ENCODE measurements at places on chromosomes 6 and 20. TPM values are rescaled to one million over a fixed set of nuclear protein-coding genes. Genes with fewer than 3 reads are reported as not detected.

DNA sequence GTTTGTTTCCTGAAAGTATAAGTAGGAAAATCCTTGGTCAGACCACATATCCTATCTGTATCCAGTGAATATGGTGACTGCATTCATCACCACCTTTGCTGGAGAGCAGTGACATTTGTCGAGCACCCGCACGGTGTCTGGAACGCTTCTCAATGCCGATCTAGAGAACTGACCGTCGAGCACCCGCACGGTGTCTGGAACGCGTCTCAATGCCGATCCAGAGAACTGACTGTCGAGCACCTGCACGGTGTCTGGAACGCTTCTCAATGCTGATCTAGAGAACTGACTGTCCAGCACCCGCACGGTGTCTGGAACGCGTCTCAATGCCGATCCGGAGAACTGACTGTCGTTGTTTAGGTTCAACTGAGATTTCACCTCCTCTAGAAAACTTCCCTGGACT, 67.8 kb downstream of the HUS1B start:
- no peak for DNase-seq

- no peak for DNase-seq
Measured at GRCh38 chr6:11214084-11214833, 18.2 kb downstream of the NEDD9 start.

The MYB gene
- polyA plus RNA-seq = 4.9 TPM

GRCh38 chr6:14876778-14877613, 368.9 kb upstream of the JARID2 start:
- no peak for DNase-seq

- DNase-seq = no peak
Measured at GRCh38 chr6:51541847-51542246, 545.6 kb downstream of the PKHD1 start.

GRCh38 chr6:3938715-3939367, 89.7 kb downstream of the FAM50B start:
- no peak for DNase-seq

The C6orf163 gene
- 2.2 TPM for polyA plus RNA-seq

The GNMT gene
- polyA plus RNA-seq = 2.6 TPM

The TCF15 gene
- 1.0 TPM for polyA plus RNA-seq

The IFT52 gene
- polyA plus RNA-seq = 62.8 TPM

DNA sequence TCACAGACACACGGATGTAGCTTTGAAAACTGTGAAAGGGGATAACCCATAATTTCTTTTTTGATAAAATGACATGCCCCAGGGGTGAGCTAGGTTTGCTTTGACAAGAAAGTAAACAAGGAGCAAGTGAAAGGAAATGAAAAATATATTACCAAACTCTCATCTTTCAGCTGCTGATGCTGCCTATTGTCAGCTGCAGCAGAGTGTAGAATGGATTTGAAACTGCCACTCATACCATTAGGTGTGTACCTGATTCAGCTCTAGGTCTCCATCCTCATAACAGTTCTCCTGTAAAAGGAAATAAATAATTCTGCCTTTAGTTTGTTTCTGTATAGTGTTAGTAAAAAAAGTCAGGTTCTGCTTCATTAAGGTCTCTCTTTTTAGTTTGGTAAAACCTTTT, 415.1 kb upstream of the MARCKS start:
- DNase-seq = no peak

- DNase-seq = no peak
Measured at GRCh38 chr20:44003609-44004008, 89.0 kb downstream of the TOX2 start.

The TRIM31 gene
- polyA plus RNA-seq = not detected

DNA sequence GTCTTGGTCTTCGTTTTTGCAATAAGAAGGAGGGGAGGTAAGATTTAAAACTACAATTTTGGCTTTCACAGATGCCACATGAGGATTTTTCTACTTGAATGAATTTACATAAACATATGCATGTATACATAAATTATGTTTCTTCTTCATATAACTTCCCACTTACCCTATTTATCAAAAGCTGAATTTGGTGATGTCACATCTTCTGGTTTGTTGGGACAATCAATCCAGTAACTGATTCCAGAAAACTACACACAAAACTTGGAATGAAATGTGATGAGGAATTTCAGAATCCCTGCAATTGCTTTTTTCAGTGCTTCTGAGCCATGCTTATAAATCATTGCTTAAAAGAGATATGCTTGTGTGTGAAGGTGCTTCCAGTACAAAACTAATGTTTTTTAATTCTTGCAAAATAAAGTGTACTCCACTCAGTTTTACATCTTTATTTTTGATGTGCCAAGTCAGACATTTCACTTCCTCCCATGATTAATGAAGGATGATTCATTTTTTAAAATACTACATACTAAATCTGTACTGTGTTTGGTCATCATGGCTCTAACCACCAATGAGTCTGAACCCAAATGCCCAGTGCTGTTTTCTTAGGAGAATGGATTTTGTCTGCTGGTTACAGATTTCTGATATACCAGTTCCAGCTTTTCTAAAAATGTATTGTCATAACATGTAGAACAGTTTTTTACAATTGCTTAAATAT, 32.1 kb upstream of the RIN2 start:
- DNase-seq = no peak

GRCh38 chr6:148128014-148128730, 214.5 kb upstream of the SASH1 start:
- DNase-seq = no peak

DNA sequence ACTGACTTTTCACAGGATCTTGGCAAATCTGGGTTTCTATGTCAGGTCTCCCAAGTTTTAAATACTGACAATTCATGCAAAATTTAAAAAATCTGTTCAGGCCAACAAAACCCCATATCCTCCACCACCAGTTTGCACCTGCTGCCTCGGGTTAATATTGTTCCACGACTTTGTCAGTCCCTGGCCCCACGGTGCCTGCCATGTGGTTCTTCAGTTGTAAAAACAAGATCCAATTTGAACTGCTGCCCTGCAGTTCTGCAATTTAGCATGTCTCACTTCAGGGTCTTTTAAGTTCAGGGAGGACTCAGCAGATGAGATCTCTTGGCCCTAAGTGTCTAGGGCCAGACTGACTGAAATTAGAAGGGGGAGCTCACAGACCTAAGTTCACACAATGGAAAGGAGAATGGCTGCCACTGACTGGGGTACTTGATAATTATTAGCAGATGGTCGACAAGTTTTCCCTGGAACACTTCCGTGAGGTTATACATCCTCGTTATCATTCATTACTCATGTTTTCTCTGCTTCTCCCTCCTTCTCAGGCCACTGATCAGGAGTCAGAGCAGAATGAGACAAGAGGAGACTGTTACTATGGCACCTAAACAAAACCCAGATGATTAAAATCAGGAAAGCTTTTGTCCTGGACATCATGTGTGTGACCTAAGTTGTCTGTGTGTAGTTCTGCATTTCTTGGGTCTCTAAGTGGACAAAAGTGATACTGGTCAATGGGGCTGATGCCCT, 223.6 kb downstream of the KIF16B start:
- DNase-seq = no peak

DNA sequence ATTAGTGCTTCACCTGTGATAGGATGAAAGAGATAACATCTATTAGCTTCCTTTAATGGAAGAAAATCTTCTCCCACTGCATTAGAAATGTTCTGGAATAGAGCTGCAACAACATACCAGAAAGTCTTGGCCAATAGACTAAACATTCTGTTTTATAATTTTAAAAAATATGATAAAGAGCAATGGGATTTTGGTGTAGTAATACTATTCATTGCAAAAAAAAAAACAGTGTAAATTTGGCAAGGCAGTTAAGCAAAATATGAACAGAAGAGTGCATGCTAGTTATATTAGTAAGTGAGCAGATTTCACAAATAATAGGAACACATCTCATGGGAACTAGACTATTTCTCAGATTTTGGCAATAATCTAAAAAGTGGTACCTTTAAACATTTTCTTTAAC, 43.3 kb downstream of the SOX4 start:
- DNase-seq = no peak

GRCh38 chr6:72651174-72651573, 29.3 kb downstream of the KCNQ5 start:
- no peak for DNase-seq

The OR12D3 gene
- not detected for polyA plus RNA-seq

The ZC2HC1B gene
- not detected for polyA plus RNA-seq

GRCh38 chr20:46400828-46401477, 5.5 kb downstream of the ELMO2 start:
- no peak for DNase-seq

DNA sequence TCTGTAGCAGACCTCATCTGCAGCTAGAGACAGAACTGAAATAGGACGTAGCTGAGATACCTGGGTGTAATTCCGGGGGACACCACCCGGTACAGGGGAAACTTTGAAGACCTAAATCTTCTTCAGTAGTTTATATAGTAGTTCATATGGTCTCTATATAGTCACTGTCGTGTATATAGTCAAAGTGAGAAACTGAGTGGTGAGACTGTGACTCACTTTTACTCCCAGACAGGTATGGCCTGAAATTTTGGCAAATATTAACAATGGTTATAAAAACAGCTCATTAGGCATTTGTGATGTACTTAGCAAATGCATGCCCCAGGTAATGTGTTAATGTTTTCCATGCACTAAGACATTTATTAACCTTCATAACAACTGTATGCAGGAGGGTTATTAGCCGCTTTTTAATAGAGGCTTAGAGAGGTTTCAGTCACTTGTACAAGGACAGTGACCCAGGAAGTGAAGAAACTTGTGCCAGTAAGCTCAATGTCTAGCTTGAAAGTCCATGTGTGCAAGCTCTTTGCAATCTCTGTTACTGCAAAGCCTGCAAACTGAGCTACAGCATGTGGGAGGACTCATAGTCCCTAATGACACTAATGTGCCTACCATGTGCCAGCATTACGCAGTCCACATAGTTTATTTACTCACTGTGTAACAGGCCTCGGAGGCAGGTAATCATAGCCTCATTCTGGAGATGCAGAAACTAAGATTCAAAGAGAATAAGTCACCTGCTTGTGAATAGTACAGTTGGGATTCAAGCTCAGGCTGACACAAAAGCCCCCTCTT, 165.4 kb upstream of the CHD6 start:
- DNase-seq = no peak
